HT-29 (cell line): ENCODE measurements at places on chromosomes 16 and 17. TPM values are rescaled to one million over a fixed set of nuclear protein-coding genes. Genes with fewer than 3 reads are reported as not detected.

- DNase-seq, result no peak
Observed at GRCh38 chr16:86220561-86220960, 289.8 kb upstream of the FOXF1 start.

DNA sequence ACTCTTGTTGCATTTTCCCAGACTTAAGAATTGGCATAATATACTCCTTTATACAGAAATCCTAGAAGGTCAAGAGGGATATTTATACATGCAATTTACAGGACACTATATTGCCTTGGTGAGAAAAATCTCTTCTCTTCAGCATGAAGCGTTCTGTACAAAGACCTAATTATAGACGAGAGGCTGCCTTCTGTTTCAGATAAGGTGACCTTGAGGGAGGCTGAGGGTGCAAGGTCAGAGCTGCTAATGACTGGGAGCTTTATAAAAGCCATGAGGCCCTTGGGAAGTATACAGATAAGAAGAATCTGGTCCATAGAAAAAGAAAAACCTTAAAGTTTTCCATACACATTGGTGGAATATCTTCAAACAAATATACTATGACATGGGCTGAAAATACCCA is 156.3 kb upstream of the SOX9 start:
- DNase-seq, result no peak

GRCh38 chr17:7841396-7841914 is 7.4 kb downstream of the KDM6B start:
- peak; percentile 64 for DNase-seq

DNA sequence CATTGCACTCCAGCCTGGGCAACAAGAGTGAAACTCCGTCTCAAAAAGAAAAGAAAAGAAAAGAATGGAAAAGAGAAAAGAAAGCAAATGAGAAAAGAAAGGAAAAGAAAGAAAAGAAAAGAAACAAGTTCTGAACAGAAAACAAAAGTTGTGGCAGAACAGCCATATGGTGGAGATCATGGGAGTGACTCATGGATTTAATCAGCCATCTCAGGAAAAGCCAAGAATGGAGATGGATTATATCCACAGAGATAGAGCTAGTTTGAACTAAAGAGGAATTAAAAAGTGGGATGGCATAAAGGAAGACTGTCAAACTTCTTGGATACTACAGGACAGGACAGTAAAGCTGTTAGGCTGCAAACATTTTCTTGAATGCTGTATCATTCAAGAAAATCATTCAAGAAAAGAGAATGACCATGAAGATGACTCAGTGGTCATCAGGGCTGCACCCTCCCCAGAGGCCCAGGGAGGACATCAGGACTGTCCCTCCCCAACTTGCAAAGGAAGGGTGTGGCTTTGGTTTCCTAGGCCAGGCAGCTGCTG is 120.6 kb downstream of the USP22 start:
- DNase-seq, result no peak

DNA sequence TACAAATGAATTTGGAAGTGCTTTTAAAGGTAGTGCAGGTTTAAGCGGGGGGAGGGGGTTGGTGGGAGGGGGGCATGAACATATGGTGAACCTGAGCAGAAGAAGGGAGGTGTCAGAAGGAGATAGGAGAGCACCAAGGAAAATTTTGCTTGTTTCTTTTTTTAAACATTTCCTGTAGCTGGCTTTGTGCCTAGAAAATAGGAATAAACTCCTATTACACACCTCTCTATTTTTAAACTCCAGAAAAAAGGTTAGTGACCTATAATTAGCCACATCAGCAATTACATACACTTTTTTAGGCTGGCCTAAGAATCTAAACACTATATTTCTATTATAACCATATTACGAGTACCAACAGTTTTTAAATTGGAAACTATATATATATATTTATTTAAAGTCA is 159.1 kb downstream of the SKAP1 start:
- DNase-seq, result no peak

- no peak for DNase-seq
Observed at GRCh38 chr16:15690296-15690695, 40.3 kb downstream of the NDE1 start.

GRCh38 chr17:8846768-8847211 is 20.7 kb downstream of the PIK3R6 start:
- peak; percentile 3 for DNase-seq

GRCh38 chr17:51164911-51165679 is 1.1 kb upstream of the NME2 start:
- peak; percentile 16 for DNase-seq

GRCh38 chr16:78415013-78415412 is 315.6 kb downstream of the WWOX start:
- DNase-seq, result no peak

- DNase-seq, result no peak
Observed at GRCh38 chr17:80947200-80947940, 44.3 kb upstream of the CHMP6 start.

Gene DOC2A
- total RNA-seq, result 0.89 TPM in 1 of 2 replicates, not detected in the other

Gene GPRC5C
- 145 and 149 TPM in 2 replicates for total RNA-seq

Gene ATXN7L3
- 70.5 and 82.7 TPM in 2 replicates for total RNA-seq
